Liver (tissue), 10 donors: ENCODE measurements at places on chromosomes 3 and 15.
A peak's percentile ranks its signal among the peaks of the same experiment; 100 is the strongest.

GRCh38 chr15:98216166-98216565 is 255.7 kb downstream of the ARRDC4 start:
- DNase-seq: no peak

- DNase-seq: no peak
Observed at GRCh38 chr15:55133972-55134371, 62.8 kb downstream of the RSL24D1 start.

DNA sequence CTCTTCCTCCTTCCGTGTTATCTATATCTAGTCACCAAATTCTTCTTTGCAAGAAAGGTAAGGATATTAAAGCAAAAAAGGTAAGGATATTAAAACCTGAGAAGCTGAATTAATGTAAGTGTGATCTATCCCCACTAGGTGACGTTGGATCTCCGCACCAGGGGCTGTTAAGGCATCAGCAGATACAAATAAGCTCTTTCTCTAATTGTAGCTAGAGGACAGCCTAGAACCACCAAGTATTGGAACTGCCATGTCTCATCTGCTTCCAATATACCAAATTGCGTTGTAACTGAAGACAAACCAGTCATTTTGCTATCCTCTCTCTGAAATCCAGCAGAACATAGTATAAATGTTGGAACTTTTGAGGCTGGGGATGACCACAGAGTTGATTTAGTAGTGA is 471.2 kb upstream of the TGFBR2 start:
- no peak for DNase-seq

- DNase-seq: no peak
Observed at GRCh38 chr3:105656651-105657504, 211.9 kb downstream of the CBLB start.

- no peak for DNase-seq
Observed at GRCh38 chr15:29968895-29969561, 113.7 kb upstream of the GOLGA8J start.

- peak; percentile 52 for DNase-seq
Observed at GRCh38 chr3:53109891-53110771, 20.1 kb downstream of the RFT1 start.

GRCh38 chr3:13427662-13428603 is 7.8 kb upstream of the NUP210 start:
- DNase-seq: no peak

DNA sequence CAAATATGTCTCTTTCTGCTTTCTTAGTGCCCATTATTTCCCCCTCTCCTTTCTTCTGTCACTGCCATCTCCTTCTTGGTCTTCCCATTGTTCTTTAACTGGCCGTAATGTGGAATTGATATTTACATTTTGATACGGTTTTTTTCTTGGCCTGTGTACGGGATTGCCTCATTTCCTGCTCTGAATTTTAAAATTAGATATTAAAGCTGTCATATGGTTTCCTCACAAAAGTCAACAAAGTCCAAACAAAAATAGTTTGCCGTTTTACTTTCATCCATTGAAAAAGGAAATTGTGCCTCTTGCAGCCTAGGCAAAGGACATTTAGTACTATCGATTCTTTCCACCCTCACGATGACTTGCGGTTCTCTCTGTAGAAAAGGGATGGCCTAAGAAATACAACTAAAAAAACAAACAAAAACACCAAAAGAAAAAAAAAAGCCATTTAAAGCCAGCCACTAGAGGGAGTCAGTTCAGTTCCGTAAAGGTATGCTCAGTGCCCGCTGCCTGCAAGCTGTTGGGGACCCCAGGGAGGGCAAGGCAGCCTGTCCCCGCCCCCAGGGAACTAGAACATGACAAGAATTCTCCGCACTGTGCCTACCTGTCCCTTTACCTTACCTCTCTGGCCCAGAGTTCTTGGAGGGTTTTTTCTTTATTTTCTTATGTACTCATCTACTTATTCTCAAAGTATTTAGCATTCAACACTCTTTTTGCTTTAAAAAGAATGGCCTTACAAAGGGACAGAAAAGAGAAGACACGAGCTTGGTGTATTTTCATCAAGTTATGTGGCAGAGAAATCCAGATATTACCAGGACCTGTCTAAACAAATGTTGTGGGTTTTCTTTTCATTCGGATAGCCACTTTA is 30.0 kb upstream of the NR2E3 start:
- no peak for DNase-seq

DNA sequence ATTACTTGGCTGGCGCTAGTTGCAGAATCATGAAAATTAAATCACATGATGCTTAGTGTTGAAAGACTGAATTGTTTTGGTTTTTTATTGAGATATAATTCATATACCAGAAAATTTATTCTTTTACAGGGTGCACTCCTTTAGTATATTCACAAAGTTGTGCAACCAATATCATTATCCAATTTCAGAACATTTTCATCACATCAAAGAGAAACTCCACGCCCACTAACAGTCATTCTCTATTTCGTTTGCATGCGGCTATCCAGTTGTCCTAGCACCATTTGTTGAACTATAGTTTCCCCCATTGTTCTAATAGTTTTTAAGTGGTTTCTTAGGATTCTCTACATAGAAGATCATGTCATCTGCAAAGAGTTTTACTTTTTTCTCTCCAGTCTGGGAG is 3.7 kb downstream of the EHD4 start:
- no peak for DNase-seq

- no peak for DNase-seq
Observed at GRCh38 chr3:120469440-120469839, 18.6 kb upstream of the FSTL1 start.

GRCh38 chr15:80081390-80081789 is 21.9 kb downstream of the ZFAND6 start:
- DNase-seq: no peak

DNA sequence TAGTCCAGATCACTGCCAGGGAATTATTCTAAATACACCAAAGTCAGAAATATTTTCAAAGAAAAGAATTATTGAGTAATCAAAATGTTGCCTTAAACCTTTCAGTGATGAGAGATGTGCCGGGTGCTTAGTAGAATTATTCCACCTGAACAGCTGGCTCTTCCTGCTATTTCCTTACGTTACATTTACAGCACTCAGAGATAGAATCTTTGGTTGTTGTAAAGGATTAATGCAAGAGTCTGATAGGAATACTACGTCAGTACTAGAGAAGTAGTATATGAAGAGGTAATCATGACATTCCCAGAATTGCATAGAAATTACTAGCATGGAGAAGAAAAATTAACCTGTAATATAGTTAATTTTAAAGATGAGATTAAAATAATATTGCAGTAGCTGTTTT is 50.9 kb upstream of the ZDHHC23 start:
- no peak for DNase-seq

DNA sequence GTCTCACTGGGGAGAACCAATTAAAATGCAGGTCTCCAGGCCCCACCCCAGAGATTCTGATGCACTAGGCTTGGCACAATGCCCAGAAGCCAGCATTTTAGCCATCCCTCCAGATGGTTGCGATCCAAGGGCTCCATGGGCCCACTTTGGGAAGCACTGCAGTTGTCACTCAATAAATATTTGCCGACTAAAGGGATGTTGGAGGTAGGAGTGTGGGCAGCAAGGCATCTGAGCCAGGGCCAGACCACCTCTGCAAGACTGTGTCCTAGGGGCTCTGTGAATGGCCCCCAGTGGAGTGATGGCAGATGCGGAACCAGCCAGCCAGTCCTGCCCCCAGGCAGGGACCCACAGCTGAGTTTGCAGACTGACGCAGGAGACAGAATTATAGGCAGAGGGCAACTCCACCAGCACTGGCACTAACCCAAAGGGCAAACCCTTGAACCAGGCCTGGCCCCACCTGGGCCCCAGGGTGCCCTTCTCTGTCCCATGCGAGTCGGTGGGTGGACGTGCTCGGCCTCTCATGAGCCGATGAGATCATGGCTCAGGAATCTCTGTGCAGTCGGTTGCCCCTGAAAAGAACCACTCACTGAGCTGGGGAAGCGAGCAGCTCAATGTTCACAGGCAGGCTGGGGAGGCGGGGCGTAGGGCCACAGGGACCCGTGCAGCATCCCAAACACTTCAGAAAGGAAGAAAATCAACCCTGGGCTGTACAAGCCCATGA is 49.7 kb downstream of the SEMA5B start:
- DNase-seq: no peak

DNA sequence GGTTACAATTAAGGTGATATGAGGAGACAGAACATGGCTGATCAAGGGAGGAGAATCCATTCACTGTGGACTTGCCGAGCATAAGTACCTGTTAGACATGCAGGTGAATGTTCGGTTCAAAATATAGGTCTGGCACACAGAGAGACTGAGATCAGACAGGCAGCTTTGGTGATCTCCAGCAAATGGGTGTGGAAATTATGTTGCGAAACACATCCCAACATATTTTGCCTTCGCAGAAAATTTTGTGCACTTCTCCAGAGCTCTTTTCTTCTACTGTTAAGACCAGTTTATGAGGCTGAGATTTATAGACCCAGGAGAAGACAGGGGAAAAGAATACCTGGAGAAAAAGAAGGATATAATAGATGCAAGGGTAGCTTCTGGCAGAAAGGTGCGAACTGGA is 183.2 kb downstream of the NEK10 start:
- DNase-seq: no peak

- DNase-seq: no peak
Observed at GRCh38 chr3:148710665-148711064, 13.0 kb downstream of the AGTR1 start.

DNA sequence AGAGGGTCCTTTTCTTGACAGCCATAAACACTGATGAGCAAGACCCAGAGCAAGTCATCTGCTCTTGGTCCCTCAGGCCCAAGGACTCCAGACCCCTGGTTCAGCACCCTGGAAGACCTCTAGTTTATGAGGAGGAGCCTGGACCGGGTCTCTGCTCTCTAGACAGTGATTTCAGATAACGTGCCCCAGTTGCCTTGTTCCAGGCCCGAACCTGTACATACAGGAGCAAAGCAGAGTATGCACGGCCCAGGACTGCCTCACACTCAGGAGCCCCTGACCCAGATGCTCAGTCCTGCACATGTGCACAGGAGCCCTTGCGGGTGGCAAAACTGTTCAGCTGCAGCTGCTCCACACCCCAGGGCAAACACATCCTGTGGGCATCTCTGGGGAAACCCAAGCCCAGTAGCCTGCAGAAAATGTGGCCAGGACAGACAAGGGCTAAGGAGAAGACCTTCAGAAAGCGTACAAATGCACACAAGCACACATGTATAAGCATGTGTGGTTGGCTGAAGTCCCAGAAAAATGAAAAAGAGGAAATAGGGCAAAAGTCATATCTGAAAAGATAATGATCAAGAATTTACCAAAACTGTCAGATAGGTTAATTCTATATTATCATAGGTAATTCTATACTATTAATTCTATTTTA is 59.9 kb upstream of the CORO2B start:
- DNase-seq: no peak

- DNase-seq: no peak
Observed at GRCh38 chr3:195809796-195810454, 1.8 kb downstream of the MUC4 start.

DNA sequence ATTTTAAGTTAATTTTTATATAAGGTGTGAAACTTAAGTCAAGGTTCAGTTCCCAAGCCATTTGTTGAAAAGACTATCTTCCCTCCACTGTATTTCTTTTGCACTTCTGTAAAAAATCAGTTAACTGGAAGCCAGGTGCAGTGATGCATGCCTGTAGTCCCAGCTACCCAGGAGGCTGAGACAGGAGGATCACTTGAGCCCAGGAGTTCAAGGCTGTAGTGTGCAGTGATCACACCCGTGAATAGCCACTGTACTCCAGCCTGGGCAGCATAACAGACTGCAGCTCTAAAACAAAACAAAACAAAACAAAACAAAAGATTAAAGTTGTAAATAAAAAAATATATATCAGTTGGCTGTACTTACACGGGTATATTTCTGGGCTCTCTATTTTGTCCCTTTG is 33.1 kb upstream of the SEC22A start:
- no peak for DNase-seq

- no peak for DNase-seq
Observed at GRCh38 chr3:30630238-30631030, 24.0 kb downstream of the TGFBR2 start.
